Chondrocyte (in vitro differentiated cells): ENCODE measurements at places on chromosomes 3 and 15. TPM values are rescaled to one million over a fixed set of nuclear protein-coding genes. Genes with fewer than 3 reads are reported as not detected.

Gene ECE2
- total RNA-seq, result not detected in 3 replicates

- peak overlapping the region; percentile 6 for H3K4me3 ChIP-seq
- H3K4me1 ChIP-seq, result peaks cover 20% of the 10 kb centered on the region
- H3K36me3 ChIP-seq, result peaks cover 1% of the 10 kb centered on the region
These were observed 74.0 kb upstream of the POLG start for GRCh38 chr15:89408372-89409183.

Gene TNFAIP8L3
- 4.6 to 6.1 TPM (median 5.4 TPM) in 3 replicates for total RNA-seq

Gene TLR9
- total RNA-seq, result 0.12 TPM in 1 of 3 replicates, not detected in the others

Gene CD96
- total RNA-seq, result 0.17 to 0.27 TPM (median 0.23 TPM) in 3 replicates

- H3K4me3 ChIP-seq, result no peak overlapping the region
- DNase-seq, result no peak
- H3K27me3 ChIP-seq, result no peaks in the 10 kb centered on the region
- H3K4me1 ChIP-seq, result peaks cover 24% of the 10 kb centered on the region
- H3K36me3 ChIP-seq, result peaks cover 4% of the 10 kb centered on the region
These were observed 27.7 kb upstream of the IL20RB start for GRCh38 chr3:136929977-136930670.

DNA sequence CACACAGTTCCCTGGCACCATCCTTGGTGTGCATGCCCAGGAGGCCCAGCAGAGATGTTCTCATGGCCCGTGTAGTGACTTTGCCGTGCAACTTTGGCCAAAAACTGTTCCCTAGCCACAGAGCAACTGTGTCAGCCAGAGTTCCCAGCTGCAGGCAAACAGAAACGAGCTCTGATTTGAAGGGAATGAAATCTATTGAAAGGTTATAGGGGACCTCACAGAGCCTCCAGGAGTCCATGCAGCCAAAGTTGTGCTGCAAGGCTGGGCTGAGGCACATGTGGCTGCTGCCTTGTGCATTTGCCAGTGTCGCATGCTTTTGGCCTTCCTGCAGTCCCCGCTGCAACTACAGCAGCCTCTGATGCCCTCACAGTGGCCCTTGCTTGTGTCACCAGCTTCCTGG lies 70.5 kb downstream of the PLXNA1 start:
- no peak overlapping the region for H3K4me3 ChIP-seq
- H3K36me3 ChIP-seq, result peaks cover 8% of the 10 kb centered on the region
- no peak for DNase-seq

DNA sequence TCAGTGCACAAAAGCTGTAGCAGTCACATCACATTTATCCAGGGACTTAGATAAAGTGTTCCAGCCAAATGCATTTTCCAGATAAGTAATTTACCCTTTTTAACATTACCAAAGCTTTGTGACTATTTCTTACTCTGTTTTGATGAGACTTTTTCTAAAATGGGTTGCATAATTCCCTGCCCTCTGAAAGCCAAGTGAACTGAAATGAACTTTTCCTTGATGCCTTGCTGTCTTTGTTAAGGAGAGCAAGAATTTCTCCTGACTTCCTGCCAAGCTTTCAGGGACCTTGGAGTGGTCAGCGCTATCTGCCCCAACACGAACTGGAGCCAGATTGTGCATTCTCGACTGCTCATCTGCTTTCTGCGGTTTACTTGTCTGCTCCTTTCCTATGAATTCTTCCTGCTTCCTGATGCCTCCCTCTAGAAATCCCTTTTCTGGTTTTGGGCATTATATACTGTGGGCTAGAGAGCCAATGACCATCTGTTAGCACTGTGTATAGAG lies 34.8 kb downstream of the EIF4E3 start:
- no peak for DNase-seq
- no peaks in the 10 kb centered on the region for H3K27me3 ChIP-seq
- peaks cover 32% of the 10 kb centered on the region for H3K4me1 ChIP-seq
- H3K36me3 ChIP-seq, result peaks cover 3% of the 10 kb centered on the region
- H3K27ac ChIP-seq, result peak overlapping the region; percentile 43
- H3K4me3 ChIP-seq, result peak overlapping the region; percentile 17

DNA sequence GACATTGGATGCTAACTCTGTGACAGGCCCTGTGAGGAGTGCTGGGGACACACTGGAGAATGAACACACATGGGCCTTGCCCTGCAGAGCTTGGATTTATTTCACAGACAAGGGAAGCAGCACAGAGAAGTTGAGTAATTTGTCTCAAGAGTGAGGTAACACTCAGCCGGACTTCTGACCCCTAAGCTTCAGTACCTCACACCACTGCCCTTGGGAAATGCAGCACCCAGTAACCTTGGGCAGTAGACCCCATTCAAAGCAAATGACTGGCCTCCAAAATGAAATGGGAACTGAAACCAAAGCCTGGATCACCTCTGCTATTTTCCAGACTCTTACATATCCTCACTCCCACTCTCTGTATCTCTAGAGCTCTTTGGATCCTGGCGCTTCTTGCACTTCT lies 37.3 kb downstream of the RFT1 start:
- H3K27me3 ChIP-seq, result no peaks in the 10 kb centered on the region
- H3K4me3 ChIP-seq, result no peak overlapping the region
- no peak overlapping the region for H3K27ac ChIP-seq
- peak; percentile 1 for DNase-seq
- H3K4me1 ChIP-seq, result peaks cover 7% of the 10 kb centered on the region

Gene PDCD10
- total RNA-seq, result 37.2 to 40.7 TPM (median 39.1 TPM) in 3 replicates

- no peaks in the 10 kb centered on the region for H3K36me3 ChIP-seq
- no peak for DNase-seq
- H3K27me3 ChIP-seq, result peaks cover 22% of the 10 kb centered on the region
- no peak overlapping the region for H3K27ac ChIP-seq
These were observed 693.6 kb downstream of the CADM2 start for GRCh38 chr3:85652360-85652759.

GRCh38 chr15:88800026-88800425 lies 3.2 kb upstream of the ACAN start:
- H3K4me3 ChIP-seq, result no peak overlapping the region
- H3K36me3 ChIP-seq, result peaks cover 4% of the 10 kb centered on the region
- H3K4me1 ChIP-seq, result peaks cover 33% of the 10 kb centered on the region
- H3K27me3 ChIP-seq, result peaks cover 19% of the 10 kb centered on the region
- DNase-seq, result peak; percentile 2

GRCh38 chr3:59243476-59243875 lies 193.7 kb upstream of the CFAP20DC start:
- H3K36me3 ChIP-seq, result no peaks in the 10 kb centered on the region
- H3K4me3 ChIP-seq, result no peak overlapping the region
- no peak for DNase-seq

DNA sequence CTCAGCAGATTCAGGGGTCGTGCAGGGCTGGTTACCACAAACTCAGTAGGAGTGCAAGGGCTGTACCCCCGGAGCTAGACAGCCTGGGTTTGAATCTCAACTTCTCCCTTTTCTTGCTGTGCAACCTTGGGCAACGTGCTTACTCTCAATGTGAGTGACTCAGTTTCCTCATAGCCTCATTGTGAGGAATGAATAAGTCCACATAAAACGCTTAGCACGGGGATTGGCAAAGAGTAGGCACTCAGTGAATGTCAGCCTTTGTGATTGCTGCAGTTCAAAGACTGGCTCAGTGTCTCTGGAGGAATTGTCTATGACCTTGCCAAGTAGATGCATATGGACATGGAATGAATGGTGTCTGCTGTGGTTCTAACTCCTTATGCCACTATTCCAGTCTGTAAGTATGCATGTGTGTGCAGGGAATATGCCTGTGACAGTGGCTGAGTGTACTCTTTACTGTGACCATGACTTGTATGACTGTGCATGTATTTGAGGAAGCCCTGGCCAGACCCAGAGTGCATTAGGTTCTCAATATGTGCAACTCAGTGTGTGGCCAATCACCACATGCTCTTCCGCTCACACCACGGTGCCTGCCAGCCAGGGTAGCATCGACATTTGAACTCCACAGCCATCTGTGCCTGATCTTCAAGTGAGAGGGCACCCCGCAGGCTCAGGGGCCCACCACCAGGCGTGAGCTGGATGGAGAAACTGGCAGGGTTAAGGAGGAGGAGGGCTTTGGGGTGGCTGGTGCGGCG lies 900 bp upstream of the HYAL3 start:
- no peak for DNase-seq
- H3K36me3 ChIP-seq, result no peaks in the 10 kb centered on the region
- peak overlapping the region; percentile 98 for H3K4me3 ChIP-seq
- H3K4me1 ChIP-seq, result peaks cover 24% of the 10 kb centered on the region
- no peaks in the 10 kb centered on the region for H3K27me3 ChIP-seq

- H3K4me3 ChIP-seq, result no peak overlapping the region
- H3K4me1 ChIP-seq, result peaks cover 7% of the 10 kb centered on the region
- DNase-seq, result no peak
- H3K27ac ChIP-seq, result no peak overlapping the region
- no peaks in the 10 kb centered on the region for H3K27me3 ChIP-seq
- H3K36me3 ChIP-seq, result no peaks in the 10 kb centered on the region
These were observed 3.5 kb upstream of the TGFBR2 start for GRCh38 chr3:30602946-30603345.

Gene CGNL1
- 4.6 to 7.2 TPM (median 7.1 TPM) in 3 replicates for total RNA-seq

DNA sequence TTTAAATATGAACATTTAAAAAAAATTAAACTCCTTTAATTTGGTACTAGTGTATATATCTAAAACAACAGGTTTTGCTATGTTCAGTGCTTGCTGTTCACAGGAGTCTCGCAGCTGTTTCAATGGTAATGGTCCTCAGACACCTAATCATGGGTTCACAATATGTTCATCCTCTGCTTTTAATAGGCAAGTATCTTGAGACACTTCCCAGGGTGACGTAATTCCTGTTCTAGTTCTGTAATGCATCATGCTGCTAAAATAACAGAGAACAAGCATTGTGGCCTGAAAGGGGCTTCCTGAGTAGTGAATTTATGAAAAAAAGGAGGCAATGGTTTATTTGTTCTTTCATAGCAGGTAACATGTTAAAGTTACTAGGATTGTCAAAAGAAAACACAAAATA lies 625.2 kb upstream of the GBE1 start:
- H3K36me3 ChIP-seq, result peaks cover 1% of the 10 kb centered on the region
- H3K27me3 ChIP-seq, result no peaks in the 10 kb centered on the region
- no peak for DNase-seq
- H3K4me3 ChIP-seq, result no peak overlapping the region
- H3K4me1 ChIP-seq, result no peaks in the 10 kb centered on the region

- H3K4me1 ChIP-seq, result peaks cover 8% of the 10 kb centered on the region
- no peak overlapping the region for H3K27ac ChIP-seq
- DNase-seq, result no peak
- H3K27me3 ChIP-seq, result no peaks in the 10 kb centered on the region
These were observed 36.9 kb downstream of the FAM3D start for GRCh38 chr3:58629629-58630028.
